Activated CD8-positive, alpha-beta memory T cell treated with anti-CD3 and anti-CD28 coated beads for 48 hours (primary cell): ENCODE measurements at places on chromosomes 12 and 14.

DNA sequence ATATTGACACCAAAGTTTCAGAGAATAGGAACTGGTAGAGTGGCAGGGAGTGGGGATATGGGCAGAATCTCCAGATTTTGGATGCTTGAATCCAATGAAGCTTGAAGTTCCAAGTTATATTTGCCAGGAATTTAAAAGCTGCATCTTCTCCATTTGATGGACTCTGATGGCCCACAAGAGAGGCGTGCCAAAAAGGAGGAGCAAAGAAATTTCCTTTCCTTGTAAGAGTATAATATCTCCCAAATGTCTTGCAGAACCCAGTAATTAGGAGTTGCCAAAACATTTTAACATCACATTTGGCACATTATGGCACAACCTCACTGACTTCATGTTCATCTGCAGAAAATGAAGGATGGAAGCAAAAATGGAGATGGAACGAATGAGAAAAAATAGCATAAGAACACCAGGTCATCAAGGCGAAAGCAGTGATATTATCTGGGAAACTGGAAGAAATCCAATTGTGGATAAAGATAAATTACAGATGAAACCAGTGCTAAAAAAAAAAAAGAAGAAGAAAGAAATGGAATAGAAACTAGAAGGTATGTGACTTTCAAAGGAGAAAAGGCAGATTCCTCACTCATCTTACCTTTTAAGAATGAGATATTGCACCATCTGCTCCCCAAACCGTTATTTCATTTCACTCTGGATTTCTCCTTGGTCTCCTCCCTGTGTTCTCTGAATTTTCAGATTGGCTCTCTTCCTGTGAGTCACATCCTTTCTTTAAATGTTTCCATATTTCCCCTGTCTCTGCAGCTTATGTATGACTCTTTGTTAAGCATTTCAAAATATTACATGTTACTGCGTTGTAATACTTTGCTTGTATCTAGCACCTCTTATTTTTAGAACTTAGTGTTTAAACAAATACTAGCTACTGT, 13.5 kb upstream of the FLRT2 start:
- DNase-seq, result no peak

- no peak for DNase-seq
Observed at GRCh38 chr14:49461529-49462401, 124.4 kb downstream of the RPS29 start.

GRCh38 chr14:32779840-32780239, 158.8 kb upstream of the NPAS3 start:
- DNase-seq, result no peak

DNA sequence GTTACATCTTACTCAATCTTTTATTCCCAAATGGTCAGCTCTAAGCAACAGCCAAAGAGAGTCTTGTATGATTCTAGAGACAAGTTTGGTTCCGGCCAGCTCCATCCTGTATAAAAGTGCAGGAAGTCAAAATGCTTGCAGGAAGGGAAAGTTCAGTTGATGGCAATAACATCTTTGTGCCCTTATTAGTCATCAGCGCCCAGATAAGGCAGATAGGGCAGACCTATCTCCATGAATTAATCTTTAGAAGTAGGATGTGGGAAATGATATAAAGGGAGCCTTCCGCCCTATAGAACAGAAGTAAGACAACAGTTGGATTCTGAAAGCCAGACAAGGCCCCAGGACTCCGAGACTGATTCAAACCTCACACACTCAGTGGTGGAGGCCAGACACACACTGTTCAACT, 6.4 kb downstream of the GNS start:
- no peak for DNase-seq

DNA sequence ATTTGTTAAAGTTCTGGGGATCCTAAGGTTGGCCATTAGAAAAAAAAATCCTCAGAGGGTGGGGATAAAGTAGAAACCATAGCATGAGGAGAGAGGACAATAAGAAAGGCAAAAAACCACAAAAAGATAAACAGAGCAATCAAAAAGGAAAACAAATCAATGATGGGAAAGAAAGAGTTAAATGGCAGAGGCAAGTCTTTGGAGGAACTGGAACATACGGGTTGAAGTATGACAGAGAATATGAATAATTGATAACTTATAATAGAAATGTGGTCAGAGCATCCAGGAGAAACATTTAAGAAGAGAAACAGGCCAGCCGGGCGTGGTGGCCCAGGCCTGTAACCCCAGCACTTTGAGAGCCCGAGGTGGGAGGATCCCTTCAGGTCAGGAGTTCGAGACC, 17.8 kb upstream of the SALL2 start:
- DNase-seq, result no peak

DNA sequence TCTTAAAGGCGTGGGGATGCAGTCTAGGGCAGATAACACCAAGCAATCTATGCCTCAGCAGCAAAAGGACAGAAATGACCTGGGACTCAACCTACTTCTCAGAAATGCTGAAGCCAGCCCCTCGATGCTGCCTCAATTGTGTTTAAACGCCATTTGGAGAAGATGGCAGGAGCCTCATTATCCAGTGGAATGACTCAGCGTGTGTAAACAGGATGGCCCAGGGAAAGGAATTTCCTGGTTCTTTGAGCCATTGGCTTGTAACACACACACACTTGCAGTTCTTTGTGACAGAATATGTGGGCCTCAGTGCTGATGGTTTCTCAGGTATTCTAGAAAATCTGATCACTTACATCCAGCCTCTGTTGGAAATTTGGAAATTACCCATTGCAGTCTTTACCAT, 154.3 kb downstream of the NTF3 start:
- DNase-seq, result no peak

GRCh38 chr12:53223389-53224060, 8.5 kb downstream of the RARG start:
- DNase-seq, result no peak

DNA sequence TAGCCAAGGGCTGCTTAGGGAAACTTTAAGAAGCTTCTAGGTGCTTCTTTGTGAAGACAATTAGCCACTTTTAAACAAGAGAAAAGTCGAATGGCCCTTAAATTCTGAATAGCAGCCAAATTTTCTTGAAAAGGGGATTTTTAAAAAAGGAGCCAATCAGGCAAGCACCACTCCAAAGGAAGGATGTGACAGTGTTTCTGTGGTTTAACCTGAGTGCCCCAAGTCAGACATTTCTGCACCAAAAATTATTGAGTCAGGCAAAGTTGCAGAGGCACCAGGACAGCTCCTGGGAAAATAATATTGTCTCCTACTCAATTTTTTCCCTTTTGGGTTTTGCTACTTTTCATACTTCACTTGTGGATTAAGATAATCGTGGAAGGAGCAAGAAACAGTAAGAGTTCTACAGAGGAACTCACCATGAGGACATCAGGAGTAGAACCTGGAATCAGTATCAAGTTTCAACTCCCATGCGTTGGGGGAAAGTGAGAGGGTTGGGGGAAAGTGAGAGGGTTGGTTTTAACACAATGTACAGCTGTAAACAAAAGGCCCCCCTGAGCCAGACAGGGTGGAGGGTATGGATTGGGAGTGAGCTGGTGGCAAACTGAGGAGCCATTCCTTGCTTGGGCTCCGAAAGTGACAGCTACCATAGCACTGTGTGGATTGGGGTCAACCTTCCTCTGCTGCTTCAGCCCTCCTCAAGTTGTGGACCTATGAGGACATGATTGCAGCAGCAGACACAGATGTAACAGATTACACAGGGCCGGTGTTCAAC, 90.8 kb downstream of the SLC38A1 start:
- DNase-seq, result no peak

DNA sequence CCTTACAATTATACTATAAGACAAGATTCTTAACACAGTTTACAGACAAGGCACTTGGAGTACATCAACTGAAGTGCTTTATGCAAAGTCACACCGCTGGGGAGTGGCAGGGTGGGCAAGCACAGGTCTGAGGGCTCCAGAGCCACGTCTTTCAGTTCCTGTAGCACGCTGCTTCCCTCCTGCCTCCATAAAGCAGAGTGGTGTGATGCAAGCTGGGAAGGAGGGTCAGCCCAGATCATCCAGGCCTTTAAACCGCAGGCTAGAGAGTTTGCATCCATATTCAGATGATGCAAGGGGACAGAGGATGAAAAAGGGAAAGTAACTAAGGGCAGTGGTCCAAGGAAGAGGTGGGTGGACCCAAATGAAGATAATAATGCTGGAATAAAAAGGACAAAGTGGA, 132.6 kb downstream of the ITPR2 start:
- DNase-seq, result no peak

GRCh38 chr12:115335594-115335993, 651.6 kb upstream of the TBX3 start:
- no peak for DNase-seq

- DNase-seq, result no peak
Observed at GRCh38 chr14:103228076-103228806, 105.0 kb downstream of the TNFAIP2 start.

- no peak for DNase-seq
Observed at GRCh38 chr12:87047691-87048090, 791.5 kb upstream of the MGAT4C start.

DNA sequence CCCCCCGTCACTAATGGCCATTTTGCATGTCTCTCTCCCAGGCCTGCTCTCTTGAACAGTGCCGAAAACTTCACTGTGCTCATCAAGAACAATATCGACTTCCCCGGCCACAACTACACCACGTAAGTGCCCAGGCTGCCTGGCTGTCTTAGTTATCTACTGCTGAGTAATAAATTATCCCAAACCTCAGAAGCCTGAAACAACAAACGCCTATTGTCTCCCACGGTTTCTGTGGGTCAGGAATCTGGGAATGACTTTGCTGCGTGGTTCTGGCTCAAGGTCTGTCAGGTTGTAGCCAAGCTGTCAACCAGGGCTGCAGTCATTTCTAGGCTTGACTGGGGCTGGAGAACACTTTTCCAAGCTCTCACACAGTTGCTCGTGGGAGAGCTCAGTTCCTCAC, 32.6 kb downstream of the P2RX7 start:
- no peak for DNase-seq

- no peak for DNase-seq
Observed at GRCh38 chr12:1130164-1130563, 139.1 kb downstream of the ERC1 start.

DNA sequence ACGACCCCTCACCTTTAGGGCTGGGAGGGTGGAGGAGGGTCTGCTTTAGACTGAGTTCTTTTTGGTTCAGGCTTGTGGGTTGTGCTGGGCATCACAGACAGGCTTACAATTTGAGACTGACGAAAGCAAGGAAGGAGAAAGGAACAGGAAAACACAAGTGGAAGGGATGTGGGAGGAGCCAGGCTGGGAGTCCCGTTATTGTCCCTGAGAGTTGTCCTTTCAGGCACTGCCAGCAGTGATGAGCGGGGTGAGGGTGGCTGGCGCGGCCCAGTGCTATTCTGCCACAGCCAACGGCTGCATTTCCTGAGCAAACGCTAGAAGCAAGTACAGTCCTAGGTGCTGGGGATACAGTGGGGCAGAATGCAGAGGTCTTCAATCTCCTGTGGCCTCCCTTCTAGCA, 29.2 kb upstream of the TSPAN9 start:
- DNase-seq, result no peak

GRCh38 chr14:20820063-20820904, 17.6 kb upstream of the RNASE1 start:
- no peak for DNase-seq

DNA sequence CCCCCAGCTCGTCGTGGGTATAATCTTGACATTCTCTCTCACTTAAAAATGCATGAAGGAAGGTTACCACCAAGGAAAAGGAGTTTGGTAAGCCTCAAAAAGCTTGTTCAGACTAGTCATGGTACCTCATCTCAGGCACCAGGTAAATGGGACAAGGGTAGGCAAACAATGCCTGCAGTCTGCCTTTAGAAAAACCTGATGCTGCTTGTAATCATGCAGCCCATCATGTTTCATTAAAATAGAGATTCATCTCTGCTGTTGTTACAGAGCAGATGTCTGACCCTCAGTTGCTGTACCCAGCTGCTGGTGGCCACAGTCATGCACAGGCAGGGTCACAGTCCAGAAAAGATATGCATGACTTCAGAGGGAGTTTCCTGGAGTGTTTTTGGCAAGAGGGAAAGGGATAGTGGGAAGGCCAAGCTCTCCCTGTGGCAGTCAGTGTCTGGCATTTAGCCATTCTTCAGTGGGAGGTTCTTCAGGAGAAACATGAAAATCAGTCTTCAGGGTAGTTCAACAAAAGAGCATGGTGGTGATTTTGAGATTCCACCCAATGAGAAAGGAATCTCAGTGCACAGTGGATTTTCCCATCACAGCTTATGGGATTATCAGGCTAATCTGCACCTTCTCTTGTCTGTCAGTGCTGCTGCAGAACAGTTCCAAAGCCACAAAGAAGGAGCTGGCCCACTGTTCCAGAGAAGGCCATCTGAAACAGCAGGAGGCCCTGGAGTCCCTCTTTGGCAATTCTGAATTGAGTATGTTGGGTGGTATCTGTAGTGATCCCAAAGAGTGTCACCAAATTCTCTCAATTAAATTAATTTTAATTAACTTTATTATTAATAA, 202.7 kb upstream of the FRMD6 start:
- DNase-seq, result no peak

- DNase-seq, result no peak
Observed at GRCh38 chr12:131927110-131928079, 1.7 kb upstream of the PUS1 start.

DNA sequence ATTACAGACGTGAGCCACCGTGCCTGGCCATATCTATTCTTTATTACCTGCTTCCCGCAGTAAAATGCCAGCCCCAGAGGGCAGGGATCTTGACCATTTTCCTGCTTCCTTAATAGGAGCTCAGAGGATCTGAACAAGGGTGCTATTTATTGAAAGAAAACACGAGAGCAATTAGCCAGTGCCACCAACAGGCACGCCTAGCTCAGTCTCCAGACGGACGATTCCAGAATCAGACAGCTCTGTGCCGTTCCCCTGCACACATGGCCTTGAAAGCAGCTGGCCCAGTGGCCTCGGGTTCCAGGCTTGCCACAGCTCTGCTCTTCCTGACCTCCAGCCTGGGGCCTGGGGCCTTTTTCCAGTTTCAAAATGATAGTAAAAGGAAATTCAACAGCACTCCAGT, 135.2 kb upstream of the RFLNA start:
- DNase-seq, result no peak

DNA sequence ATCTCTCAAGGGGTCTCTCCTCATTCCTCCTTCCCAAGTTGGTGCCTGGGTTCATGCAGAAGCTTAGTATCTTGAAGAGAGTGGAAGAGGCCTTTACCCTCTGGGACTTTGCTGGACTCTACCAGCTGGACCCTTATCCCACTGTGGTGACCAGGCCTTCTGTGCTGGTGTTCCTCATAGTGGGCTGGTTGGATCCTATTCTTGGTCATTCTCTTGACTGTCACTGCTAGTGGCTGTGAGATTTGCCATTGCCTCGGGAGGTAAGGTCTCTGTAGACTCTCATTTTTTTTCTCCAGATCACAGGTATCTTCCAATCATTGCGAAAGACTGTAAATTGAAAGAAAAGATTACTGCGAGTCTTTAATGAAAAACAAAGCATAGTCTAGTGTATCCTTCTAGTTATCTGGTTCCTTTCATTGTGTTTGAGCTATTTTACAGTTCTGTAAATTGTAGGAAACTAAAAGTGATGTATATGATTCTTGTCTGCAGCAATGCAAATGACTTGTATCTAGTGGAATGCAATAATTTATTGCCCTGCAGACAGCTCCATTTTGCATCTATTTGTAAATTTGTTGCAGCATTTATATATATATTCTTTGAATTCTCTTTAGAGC, 217.9 kb downstream of the AEBP2 start:
- no peak for DNase-seq

GRCh38 chr12:108231109-108231905, 102.2 kb downstream of the WSCD2 start:
- no peak for DNase-seq
